ENCODE measurements at places on chromosomes 3 and 15.

- no peak for DNase-seq
Measured at GRCh38 chr3:56782215-56782614, 19.5 kb downstream of the ARHGEF3 start.

DNA sequence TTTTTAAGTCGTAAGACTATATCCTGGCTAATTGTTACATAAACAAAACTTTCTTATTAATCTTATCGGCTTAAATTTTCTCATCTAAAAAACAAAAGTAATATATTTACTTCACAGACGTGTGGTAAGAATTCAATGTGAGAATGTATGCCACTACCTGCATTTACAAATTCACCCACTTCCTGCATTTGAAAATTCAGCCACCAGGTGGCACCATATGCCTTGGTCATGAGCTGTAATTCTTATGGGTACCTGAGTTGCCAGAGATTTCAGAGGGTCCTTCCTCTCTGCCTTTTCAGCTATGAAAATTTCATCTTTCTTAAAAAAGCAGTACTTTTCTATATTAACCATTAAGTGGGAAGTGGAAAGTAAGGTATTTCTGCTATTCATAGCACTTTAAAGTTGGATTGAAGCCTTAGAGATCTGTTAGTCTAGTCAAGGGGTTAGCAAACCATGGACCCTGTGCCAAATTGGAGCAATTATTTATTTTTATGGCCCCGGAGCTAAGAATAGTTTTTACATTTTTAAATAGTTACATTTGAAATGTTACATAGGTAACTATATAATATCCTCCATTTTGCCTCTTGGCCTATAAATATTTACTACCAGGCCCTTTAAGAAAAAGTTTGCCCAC lies 127.8 kb downstream of the HCN4 start:
- DNase-seq: peak; percentile 47

DNA sequence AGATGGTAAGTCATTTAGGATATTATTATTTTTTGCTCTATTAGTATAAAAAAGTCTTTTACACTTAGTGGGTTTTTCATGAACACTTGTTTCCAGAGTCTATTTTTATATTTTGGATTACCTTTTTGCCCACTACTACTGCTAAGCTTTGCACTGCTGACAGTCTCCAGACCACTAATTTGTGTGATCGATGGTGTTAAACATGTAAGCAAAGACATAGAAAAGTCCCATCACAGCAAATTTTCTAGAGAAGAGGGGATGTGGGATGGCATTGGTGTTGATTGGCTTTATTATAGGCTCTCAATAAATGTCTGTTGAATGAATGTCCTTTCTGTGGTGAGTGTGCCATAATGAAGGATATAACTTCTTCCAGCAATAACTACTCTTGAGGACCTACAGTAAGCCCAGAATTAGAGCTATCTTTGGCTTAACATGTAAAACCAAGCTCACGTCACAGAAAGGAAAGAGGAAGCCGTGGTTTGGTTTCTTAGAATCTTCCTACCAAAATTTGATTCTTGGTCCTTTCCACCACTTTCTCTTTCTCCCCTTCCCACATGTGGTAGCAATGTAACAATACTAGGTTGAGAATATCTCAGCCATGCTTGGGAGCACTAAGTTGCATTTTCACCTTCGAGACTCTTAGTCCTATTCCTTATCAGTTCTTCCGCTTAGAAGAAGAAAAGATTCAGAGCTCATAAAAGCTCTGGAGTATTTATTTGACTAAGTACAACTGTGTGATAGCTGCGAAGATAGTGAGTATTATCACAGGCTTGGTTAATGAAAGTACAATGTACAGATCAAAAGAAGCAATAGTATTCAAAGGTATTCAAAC lies 90.6 kb upstream of the UMPS start:
- no peak for DNase-seq

- no peak for DNase-seq
Measured at GRCh38 chr3:130256821-130257340, 88.6 kb upstream of the COL6A5 start.

GRCh38 chr3:128674161-128674784 lies 23.7 kb upstream of the RPN1 start:
- DNase-seq: no peak

DNA sequence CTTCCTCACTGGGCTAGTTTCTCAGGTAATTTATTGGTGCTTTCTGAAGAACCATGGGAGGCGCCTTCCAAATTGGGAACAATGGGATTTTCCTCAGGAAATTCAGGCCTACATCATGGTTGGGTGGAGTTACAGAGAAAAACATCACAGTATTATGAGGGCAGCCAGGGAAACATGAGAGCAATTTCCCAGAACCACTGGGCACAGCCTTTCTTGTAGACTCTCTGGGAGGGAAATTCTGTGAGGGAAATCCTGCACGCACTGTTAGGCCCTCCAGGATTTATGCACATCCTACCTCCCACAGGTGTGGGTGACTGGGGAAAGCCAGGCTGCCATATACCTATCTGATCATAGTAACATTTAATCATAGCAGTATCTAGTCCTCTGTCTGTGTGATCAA lies 13.2 kb downstream of the POPDC2 start:
- DNase-seq: no peak

- no peak for DNase-seq
Measured at GRCh38 chr3:155737844-155738460, 6.9 kb downstream of the PLCH1 start.

Measured in caudate nucleus (tissue), 63 donors.